ENCODE measurements at places on chromosomes 2 and 18.
A peak's percentile ranks its signal among the peaks of the same experiment; 100 is the strongest.

- peaks cover 2% of the 10 kb centered on the region for H3K4me1 ChIP-seq
- no peak for DNase-seq
- H3K27ac ChIP-seq = no peak overlapping the region
- H3K36me3 ChIP-seq = no peaks in the 10 kb centered on the region
Measured at GRCh38 chr18:24497031-24497754, 36.8 kb downstream of the HRH4 start.

DNA sequence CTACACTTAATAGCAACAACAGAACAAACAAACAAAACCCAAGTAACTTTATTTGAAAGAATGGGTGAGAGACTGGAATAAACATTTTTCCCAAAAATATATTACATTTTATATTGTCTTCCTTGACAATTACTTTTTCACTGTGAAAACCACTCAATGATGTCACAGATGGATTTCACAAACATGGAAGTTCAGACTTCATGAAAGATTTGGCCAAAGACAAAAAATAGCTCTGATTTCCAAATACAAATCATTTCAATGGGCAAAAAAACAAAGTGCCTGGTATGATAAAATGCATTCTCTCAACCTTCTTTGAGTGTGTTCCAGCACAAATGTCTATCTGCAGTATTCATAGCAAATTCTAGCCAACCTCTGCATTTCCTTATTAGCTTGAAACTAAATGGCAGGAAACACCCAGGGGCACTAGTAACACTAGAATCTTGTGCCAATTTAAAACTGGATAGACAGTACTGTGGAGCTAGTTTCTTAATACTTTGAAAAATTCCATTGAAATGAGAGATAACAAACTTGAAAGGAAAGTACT lies 28.5 kb upstream of the NAPG start:
- no peaks in the 10 kb centered on the region for H3K27me3 ChIP-seq
- H3K27ac ChIP-seq = no peak overlapping the region
- H3K36me3 ChIP-seq = no peaks in the 10 kb centered on the region
- no peaks in the 10 kb centered on the region for H3K4me1 ChIP-seq
- H3K4me3 ChIP-seq = no peak overlapping the region
- no peak for DNase-seq

DNA sequence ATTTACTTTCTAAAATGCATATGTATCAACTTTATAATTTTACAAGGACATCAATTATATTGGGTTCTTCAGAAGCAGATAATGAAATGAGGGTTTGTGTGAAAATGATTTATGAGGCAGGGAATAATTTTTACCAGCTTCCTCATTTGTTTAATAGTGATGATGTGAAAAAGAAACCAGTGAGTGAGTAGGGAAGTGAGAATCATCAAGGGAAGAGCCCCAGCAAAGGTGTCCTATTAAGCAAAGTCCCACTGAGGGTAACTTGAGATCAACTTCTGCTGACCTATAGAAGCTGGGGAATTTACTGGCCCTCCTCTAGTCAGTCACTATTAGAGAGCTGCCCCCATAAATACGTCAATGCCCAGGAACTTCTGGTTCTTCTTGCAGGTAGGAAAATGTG lies 266.8 kb upstream of the LYPD1 start:
- no peak overlapping the region for H3K4me3 ChIP-seq
- no peak for DNase-seq
- H3K27ac ChIP-seq = no peak overlapping the region
- no peaks in the 10 kb centered on the region for H3K36me3 ChIP-seq

- peak overlapping the region; percentile 30 for H3K27ac ChIP-seq
- no peak for DNase-seq
- no peaks in the 10 kb centered on the region for H3K36me3 ChIP-seq
- H3K4me1 ChIP-seq = peaks cover 40% of the 10 kb centered on the region
- H3K27me3 ChIP-seq = no peaks in the 10 kb centered on the region
Measured at GRCh38 chr2:109601783-109602182, 12.0 kb downstream of the SEPTIN10 start.

GRCh38 chr2:13611939-13612338 lies 895.2 kb downstream of the TRIB2 start:
- H3K36me3 ChIP-seq = peaks cover 4% of the 10 kb centered on the region
- H3K27me3 ChIP-seq = no peaks in the 10 kb centered on the region
- no peak overlapping the region for H3K4me3 ChIP-seq
- peaks cover 20% of the 10 kb centered on the region for H3K4me1 ChIP-seq

GRCh38 chr2:240143276-240143675 lies 2.8 kb upstream of the OTOS start:
- peaks cover 18% of the 10 kb centered on the region for H3K4me1 ChIP-seq
- H3K4me3 ChIP-seq = no peak overlapping the region
- no peaks in the 10 kb centered on the region for H3K36me3 ChIP-seq
- H3K27ac ChIP-seq = no peak overlapping the region

DNA sequence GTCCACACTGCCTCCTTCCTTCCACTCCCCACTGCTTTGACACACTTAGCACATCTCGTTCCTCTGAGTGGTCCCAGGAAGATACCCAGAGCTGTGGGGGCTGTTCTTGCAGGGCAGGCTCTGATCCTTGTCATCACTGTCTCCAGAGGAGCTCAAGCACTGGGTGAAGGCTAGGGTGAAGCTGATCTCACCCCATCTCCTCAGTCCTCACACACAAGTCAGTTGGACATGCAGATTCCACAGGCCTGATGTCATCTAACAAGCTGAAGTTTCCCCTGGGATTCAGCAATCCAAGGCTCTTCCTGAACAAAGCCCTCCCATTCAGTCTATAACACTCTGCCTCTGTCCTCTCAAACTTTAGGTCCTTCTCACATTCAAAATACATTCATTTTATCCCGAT lies 90.6 kb upstream of the RAB6C start:
- H3K36me3 ChIP-seq = no peaks in the 10 kb centered on the region
- no peak overlapping the region for H3K4me3 ChIP-seq
- no peak for DNase-seq
- no peak overlapping the region for H3K27ac ChIP-seq
- H3K4me1 ChIP-seq = peaks cover 21% of the 10 kb centered on the region
- no peaks in the 10 kb centered on the region for H3K27me3 ChIP-seq

DNA sequence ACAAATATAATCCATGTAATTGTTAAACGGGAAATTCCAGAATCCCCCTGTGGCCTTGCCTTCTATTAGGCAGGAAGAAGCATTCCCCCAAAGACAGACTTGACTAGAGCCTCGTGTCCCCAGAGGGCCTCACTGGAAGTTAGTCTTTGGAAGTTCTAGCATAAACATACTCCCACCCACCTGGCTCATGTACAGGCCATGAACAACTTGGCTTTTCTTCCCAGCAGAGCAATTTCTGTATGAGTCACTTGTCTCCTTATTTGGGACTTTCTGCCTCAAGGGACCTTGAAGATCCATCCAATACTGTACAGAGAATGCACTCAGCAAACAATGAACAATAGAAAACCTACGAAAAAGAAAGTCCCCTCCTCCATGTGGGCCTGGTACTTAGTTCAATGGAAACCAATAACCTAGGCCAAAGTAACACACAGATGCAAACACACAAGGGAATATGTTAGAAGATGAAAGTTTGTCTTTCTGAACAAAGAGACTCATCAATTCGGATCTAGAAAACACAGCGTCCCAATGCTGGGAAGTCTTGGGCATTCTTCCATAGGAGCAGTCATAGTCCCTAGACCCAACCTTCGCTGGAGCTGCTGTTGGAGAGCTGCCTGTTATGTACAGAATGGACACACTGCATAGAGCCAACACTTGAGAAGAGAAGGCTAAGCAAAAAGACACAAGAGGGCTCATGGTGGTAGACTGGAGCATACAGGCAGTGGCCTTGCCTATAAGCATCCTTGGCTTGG lies 303.5 kb downstream of the HRH4 start:
- no peaks in the 10 kb centered on the region for H3K4me1 ChIP-seq
- H3K4me3 ChIP-seq = no peak overlapping the region
- peaks cover 6% of the 10 kb centered on the region for H3K36me3 ChIP-seq
- no peak for DNase-seq
- no peaks in the 10 kb centered on the region for H3K27me3 ChIP-seq

GRCh38 chr2:225017713-225018112 lies 24.6 kb downstream of the DOCK10 start:
- H3K27ac ChIP-seq = no peak overlapping the region
- DNase-seq = no peak
- peaks cover 29% of the 10 kb centered on the region for H3K4me1 ChIP-seq
- H3K36me3 ChIP-seq = no peaks in the 10 kb centered on the region

- DNase-seq = no peak
- no peak overlapping the region for H3K27ac ChIP-seq
- no peaks in the 10 kb centered on the region for H3K36me3 ChIP-seq
- no peaks in the 10 kb centered on the region for H3K27me3 ChIP-seq
Measured at GRCh38 chr2:197071790-197072436, 145.4 kb upstream of the PGAP1 start.

DNA sequence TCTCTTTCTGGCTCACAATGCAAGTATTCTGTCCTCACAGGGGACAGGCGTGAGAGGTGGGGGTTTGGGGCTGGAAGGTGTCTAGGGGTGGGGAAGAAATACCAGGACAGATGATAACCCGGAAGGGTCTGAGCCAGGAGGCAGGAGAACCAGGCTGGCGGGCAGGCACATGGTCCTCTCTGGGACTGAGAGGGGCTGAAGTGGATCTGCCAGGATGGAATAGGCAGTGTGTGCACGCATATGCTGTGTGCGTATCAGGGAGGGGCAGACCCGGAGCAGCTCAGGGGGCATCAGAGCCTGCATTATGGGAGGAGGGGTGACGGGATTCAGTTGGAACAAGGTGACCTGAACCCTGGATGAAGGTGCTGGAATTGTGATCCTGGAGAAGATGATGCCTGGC lies 157.3 kb downstream of the DYSF start:
- H3K4me3 ChIP-seq = no peak overlapping the region
- peaks cover 5% of the 10 kb centered on the region for H3K4me1 ChIP-seq
- DNase-seq = peak; percentile 2

DNA sequence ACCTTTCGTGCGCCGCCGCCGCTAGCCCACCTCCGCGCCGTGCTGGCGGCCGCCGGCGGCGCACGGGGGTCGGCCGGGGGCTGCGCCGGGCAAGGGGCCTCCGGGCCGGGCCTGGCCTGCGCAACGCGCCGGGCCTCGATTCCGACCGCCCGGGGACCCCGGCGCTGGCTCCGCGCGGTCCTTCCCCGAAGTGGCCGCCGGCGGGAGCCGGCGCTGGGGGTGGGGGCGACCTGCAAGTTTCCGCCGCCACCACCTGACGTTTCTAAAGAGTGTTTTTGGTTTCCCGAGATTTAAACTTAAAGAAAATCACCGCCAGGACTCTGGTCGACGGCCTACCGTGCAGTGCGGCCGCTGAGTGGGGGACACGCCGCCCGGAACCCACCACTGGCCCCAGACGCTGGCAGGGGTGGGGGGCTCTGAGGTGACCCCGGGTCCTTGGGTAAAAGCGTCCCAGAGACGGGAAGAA lies 3.8 kb upstream of the GATA6 start:
- peak overlapping the region; percentile 76 for H3K4me3 ChIP-seq
- H3K4me1 ChIP-seq = peaks cover 34% of the 10 kb centered on the region
- H3K36me3 ChIP-seq = no peaks in the 10 kb centered on the region
- H3K27ac ChIP-seq = no peak overlapping the region
- no peak for DNase-seq

GRCh38 chr18:62702259-62702658 lies 13.1 kb upstream of the PHLPP1 start:
- DNase-seq = no peak
- H3K27me3 ChIP-seq = no peaks in the 10 kb centered on the region
- no peaks in the 10 kb centered on the region for H3K4me1 ChIP-seq
- no peaks in the 10 kb centered on the region for H3K36me3 ChIP-seq
- H3K4me3 ChIP-seq = no peak overlapping the region

DNA sequence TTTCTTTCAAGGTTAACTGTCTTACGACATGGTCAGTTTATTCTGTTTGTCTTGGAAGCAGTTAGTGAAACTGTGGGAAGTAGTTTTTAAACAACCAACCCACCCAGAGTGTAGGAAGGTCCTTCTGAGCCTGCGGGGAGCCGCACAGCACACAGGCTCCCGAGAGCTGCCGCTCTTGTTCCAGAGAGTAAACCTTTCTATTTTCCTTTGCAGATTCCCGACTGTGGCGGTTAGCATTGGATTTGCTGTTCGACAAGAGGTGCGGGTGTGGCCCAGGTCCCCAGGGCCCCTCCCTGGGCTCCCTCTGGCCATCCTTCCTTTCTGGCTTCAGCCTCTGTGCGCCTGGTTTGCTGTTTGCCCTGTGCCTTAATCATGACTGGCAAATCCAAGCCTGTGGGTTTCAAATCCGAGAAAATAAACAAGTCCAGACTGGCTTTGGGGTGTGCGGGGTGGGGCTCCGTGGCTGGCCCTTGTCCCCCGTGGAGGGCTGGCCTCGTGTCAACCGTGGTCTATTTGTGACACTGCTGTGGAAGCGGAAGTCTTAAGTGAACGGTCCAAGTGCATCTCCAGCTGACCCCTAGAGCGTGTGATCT lies 30.7 kb downstream of the IMPA2 start:
- DNase-seq = no peak
- peaks cover 68% of the 10 kb centered on the region for H3K36me3 ChIP-seq
- no peak overlapping the region for H3K27ac ChIP-seq
- no peaks in the 10 kb centered on the region for H3K27me3 ChIP-seq
- H3K4me3 ChIP-seq = no peak overlapping the region
- H3K4me1 ChIP-seq = no peaks in the 10 kb centered on the region

DNA sequence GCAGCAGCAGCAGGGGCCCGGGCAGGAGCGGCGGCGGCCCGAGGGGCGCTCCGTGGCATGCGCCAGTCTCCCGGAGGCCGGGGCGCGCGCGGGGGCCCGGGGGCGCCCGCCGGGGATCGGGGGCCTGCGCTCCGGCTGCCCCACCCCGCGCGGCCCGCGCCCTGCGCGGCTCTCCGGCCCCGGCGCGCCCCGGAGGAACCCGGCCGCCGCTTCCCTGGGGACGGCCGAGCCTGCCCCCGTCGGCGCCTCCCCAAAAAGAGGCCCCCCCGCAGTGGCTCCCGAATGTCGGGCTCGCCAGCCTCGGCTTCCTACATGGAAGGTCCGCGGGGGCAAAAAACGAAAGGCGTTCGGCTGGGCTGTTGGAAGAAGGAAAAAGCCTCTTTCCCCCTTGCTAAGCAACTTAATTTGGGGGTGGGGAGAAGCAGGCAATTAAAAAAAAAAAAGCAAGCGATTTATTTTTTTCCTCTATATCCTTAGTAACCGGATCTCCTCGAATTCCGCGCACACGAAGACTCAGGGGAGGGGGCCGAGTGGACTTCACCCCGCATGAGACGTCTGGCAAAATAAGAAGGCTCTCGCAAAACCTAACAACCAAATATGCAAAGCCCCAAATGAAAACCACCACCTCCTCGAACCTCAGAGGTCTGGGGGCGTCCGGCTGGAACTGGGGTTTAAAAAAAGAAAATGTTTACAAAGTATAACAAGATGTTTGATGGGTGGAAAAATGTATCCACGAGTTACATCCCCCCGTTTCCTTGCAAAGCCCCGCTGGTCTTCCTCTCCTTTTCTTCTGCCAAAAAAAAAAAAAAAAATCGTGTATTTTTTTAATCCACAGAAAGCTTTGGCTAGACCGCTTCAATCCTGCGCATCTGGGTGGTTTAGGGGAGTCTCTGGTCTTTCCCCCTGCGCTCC lies at the start of gene SMAD7:
Gene SMAD7, minus strand, starts transcription at position 430 of the 912 bp plus-strand sequence. CDS start 541 bp downstream, outside the sequence.
- peak within 1 kb of the TSS; percentile 80 for H3K27ac ChIP-seq
- DNase-seq = no peak
- peaks cover 52% of the 10 kb centered on the region for H3K4me1 ChIP-seq
- no peaks in the 10 kb centered on the region for H3K27me3 ChIP-seq

All from WTC11 (cell line).